Activated naive CD4-positive, alpha-beta T cell treated with Interleukin-2 at 50 U/mL for 16 hours (primary cell): ENCODE measurements at places on chromosomes 7 and 10.

GRCh38 chr7:1742555-1743303 is 72.7 kb downstream of the ELFN1 start:
- DNase-seq, result peak; percentile 26

DNA sequence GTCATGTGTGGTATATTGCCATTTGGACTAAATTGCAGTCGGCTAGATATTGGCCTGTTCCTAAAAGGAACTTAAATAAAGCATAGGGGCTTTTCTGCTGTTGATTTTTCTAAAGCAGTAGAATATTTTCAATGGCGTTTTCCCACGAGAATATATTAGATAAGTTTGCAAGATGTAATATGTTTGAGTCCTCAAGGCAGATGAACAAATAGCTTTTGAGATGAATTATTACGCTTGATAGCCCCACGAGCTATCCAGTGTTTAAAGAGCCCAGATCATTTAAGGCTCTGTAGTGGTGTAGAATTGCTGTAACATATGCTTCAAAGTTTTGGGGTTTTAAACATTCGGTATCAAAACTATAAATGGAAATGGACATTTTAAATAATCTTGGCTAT is 2.9 kb downstream of the CELF2 start:
- no peak for DNase-seq

DNA sequence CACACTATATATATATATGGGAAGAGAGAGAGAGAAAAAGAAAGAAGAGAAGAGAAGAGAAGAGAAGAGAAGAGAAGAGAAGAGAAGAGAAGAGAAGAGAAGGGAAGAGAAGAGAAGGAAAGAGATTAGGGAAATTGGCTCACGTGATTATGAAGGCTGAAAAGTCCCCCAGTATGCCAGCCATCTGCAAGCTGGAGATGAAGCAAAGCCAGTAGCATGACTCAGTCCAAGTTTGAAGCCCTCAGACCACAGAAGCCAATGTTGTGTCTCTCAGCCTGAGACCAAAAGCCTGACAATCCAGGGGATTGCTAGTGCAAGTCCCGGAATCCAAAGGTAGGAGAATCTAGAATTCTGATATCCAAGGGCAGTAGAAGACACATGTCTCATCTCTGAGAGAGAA is 206.3 kb upstream of the PRSS1 start:
- no peak for DNase-seq

- DNase-seq, result no peak
Measured at GRCh38 chr7:29084832-29085231, 61.5 kb downstream of the CPVL start.

DNA sequence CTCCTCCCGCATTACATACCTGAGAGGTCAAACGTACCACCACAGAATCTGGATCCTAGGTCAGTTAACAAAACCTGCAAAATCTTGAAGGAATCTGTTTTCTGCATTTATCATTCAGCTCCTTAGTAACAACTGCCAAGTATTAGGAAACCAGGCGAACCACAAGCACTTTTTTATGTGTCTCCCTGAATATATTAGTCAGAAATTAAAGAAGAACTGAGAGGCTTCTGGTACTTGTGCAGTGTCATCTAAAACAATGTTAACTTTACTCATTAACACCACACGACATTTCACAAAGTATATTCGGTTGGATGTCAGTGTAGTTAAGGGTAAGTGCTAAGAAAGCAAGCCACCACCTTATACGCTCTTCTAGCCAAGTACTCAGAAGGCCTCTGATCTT is 2.5 kb downstream of the CCDC6 start:
- no peak for DNase-seq

GRCh38 chr10:43194859-43195258 is 56.6 kb downstream of the CSGALNACT2 start:
- DNase-seq, result no peak

DNA sequence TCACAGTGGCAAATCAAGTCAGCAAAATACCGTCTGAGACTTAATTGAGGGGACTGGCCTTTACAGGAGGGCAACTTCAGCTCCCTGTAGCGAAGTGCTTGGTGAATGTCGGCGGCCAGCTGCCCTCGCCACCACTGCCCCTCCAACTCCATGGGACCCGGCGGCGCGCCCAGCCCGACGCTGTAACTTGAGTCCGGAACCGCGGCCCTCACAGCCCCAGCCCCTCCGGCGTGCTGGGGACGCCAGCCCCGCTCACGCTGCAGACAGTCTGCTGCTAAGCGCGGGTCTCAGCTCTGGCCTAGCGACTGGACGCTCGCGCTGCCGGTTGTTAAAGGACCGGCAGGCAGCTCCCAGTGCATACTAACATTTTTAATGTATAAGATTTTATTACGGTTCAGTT is 113.4 kb upstream of the NUPR2 start:
- no peak for DNase-seq

DNA sequence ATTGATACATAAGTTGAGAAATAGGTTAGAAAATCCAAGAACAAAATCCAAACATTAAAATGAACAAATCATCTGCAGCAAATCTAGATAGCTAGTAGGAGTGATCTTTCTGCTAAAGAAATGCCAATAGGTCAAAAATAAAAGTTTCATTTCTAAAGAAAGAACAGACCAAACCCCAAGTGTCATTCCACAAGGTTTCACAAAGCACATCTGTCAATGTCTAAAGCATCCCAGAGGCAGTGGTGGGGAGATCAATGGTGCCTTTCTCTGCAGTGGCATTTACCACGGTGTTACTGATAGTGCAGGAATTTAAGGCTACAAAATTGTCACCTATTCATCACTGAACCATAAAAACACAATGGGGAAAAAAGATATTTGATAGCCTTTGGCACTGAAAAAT is 147.9 kb downstream of the PARD3 start:
- no peak for DNase-seq

DNA sequence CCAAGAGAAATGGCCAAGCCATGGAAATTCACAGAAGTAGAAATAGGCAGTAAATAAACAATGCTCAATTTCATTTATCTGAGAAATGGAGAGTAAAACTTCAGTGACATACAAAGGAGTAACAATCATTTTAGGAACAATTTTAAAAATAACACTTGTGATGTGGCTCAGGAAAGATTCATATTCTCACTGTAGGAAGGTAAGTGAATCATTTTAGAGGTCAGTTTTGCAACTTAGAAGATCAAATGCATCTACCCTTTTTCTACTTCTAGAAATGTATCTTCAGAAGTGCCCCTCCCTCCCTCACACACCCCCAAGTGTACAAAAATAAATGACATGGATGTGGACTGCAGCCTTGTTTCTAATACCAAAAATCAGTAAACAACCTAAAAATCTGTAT is 78.3 kb downstream of the ALOX5 start:
- DNase-seq, result no peak

DNA sequence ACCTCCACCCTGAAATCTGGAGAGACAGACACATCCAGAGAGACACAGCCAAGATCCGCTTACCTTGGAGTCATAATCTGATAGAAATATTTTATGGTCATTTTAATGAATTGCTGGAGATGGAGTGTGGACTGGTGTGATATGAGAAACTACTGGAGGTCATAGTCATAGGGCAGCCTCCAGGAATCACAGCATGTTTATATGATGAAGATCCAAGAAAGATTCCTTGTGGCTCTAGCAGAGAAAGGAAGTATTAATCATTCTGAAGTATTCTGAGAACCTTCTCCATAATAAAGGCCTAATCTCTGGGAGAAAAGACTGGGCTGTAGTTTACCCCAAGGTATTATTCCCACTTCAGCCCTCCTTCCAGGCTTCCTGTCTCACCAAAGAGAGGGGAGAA is 38.0 kb downstream of the POLR1F start:
- DNase-seq, result no peak

- no peak for DNase-seq
Measured at GRCh38 chr10:119267384-119267783, 60.0 kb downstream of the GRK5 start.

GRCh38 chr7:18384491-18385143 is 110.9 kb upstream of the HDAC9 start:
- no peak for DNase-seq

- DNase-seq, result no peak
Measured at GRCh38 chr7:80257756-80258155, 123.1 kb downstream of the GNAI1 start.

DNA sequence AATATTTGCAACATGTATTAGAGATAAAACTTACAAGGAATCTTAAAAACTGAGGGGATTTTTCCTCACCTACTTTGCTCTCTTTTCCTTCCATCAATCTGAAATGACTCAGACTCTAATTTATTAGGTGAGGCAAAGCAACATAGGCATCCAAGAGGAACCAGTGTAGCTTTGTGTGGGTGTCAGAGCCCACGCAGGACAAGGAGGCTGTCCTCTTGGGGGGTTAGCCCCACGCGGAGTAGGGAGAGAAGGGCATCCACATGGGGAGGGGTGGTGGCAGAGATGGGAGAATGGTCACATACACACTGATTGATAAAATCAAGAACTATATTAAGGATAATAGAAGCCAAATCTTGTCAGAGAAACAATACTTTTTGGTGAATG is 33.8 kb upstream of the ARMS2 start:
- DNase-seq, result no peak

- no peak for DNase-seq
Measured at GRCh38 chr7:1922870-1923236, 252.8 kb downstream of the ELFN1 start.

DNA sequence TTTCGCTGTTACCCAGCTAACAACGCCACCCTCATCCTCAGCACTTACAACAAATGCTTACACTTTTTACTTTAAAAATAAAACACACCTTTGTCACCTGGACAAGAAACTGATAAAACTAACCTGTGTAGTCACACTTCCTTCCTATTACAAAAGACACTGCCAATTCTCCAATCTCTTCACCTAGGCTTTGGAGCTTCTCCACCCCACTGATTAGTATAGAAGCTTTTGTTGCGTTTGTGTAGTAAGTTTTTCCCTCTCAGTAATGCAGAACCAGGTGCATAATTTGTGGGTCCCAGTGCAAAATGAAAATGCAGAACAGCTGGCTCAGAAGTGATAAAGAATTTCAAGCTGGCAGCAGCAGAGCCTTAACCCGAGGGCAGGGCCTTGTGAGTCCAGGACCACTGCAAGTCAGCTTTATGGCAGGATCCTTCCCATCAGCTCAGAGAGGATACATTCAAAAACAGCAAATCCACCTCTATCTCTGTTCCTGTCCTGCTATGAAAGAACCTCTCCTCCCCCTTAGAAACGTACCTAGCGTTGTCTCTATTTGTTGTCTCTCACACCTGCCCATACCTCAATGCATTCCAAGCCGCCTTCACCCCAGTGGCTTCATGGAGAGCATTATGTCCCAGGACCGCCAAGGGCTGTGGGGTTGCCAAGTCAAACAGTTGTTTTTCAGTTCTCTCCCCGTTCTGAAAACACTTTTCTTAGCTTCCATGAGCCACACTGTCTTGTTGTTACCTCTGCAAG is 40.3 kb upstream of the EGFR start:
- DNase-seq, result no peak

GRCh38 chr10:114810926-114811325 is 10.7 kb upstream of the FHIP2A start:
- no peak for DNase-seq

DNA sequence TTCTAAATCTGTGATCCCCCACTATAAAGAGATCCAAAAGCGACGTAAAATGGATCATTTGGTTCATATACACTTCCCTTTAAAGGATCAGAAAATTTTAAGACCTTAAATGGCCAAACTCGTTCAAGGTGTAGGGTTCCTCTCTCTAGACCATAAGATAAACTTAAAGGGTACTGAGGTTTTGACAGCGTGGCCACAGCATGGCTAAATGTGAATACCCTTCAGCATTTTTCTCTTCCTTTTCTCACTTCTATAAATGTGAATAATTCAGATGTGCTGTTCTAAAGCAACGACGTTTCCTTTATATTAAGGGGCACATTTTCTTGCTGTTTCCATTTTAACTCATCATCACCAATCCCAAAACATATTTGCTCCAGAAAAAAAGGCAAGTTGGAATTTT is 5.2 kb downstream of the ZCWPW1 start:
- no peak for DNase-seq

DNA sequence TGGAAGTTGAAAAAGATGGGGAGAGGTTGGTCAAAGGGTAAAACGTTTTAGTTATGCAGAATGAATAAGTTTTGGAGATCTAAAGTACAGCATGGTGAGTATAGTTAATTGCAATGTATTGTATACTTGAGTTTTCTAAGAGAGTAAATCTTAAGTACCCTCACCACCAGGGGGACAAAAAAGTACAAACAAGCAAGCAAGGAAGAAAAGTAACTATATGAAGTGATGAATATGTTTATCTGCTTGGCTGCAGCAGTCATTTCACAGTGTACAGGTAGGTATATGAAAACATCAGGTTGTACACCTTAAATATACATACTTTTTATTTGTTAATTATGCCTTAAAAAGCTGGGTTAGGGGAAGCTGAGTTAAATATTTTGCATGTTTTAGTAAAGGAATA is 157.3 kb downstream of the PCLO start:
- no peak for DNase-seq

GRCh38 chr7:42014625-42015618 is 222.1 kb downstream of the GLI3 start:
- peak; percentile 15 for DNase-seq

- peak; percentile 79 for DNase-seq
Measured at GRCh38 chr10:15209827-15210509, 41.5 kb upstream of the NMT2 start.

DNA sequence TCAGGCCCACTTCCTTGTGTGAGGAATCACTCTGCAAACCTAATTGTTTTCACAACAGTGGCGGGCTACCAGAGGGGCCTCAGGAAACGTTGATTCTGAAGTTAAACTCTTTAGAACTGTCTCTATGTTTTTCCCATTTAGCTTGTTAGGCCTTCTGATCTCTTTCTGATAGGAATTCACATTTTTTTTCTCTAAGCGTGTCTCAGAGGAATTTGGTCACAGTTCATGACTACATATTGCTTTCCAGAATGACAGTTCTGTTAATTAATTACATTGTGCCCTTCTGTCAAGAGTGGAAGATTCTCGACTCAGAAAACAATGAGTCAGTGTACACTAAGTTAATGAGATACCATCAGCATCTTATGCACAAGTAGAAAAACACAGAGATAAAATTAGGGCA is 469.2 kb upstream of the C7orf33 start:
- DNase-seq, result no peak

GRCh38 chr7:51080216-51080615 is 236.4 kb downstream of the COBL start:
- DNase-seq, result no peak

DNA sequence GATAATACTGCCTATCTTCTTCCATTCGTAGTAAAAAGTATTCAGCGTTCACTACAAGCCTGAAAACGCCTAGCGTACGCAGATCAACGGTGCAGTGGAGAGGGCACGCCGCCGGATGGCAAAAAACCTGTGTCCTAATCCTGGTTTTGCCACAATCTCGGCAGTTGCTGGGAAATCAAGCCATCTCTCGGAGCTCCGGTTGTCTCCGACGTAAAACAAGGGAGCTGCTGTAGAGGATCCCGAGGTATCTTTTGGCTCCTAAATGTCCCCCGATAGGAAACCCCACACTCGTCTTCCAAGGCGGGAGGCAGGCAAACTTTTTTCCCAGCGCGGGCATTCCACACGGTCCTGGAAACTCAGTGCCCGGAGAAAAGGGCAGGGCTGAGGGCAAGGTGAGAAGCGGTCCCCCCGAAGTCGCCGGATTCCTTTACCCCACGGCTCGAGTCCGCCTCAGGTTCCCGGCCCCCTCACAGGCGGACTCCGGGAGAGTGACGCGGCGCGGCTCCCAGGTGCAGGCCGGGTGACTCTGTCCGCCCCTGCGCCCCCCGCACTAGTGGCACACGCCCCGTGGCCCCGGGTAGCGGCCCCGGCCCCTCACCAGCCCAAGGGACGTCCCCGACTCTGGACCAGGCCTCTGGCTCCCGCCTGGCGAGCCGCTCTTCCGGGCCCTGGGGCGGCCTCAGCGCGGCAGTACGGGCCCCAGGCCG is 649 bp downstream of the IDE start:
- DNase-seq, result peak; percentile 39

GRCh38 chr10:20608503-20608902 is 288.6 kb downstream of the NEBL start:
- DNase-seq, result no peak
